Activated CD8-positive, alpha-beta T cell treated with anti-CD3 and anti-CD28 coated beads for 36 hours (primary cell): ENCODE measurements at places on chromosomes 7 and 10. TPM values are rescaled to one million over a fixed set of nuclear protein-coding genes. Genes with fewer than 3 reads are reported as not detected.

DNA sequence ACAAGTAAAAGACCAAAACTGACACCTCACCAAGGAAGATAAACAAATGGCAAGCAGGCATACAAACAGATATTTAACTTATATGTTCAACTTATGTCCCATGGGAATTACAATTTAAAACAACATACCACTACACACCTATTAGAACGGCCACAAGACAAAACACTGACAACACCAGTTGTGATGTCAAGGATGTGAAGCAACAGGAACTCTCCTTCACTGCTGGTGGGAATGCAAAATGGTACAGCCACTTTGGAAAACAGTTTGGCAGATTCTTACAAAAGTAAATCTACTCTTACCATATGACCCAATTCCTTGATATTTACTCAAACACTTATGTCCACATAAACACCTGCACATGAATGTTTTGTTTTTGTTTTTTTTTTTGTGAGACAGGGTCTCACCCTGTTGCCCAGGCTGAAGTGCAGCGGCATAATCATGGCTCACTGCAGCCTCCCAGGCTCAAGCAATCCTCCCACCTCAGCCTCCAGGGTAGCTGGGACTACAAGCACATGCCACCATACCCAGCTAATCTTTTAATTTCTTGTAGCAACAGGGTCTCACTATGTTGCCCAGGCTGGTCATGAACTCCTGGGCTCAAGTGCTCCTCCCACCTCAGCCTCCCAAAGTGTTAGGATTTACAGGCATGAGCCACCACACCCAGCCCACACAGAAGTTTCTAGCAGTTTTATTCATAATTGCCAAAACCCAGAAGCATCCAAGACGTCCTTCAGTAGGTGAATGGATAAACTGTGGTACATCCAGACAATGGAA is 27.3 kb downstream of the HERC4 start:
- H3K4me3 ChIP-seq, result no peak overlapping the region
- peaks cover 44% of the 10 kb centered on the region for H3K4me1 ChIP-seq
- no peaks in the 10 kb centered on the region for H3K27me3 ChIP-seq
- no peak for DNase-seq

GRCh38 chr7:84647797-84648757 is 453.5 kb upstream of the SEMA3A start:
- H3K36me3 ChIP-seq, result no peaks in the 10 kb centered on the region
- H3K27me3 ChIP-seq, result no peaks in the 10 kb centered on the region
- no peak overlapping the region for H3K4me3 ChIP-seq
- no peaks in the 10 kb centered on the region for H3K4me1 ChIP-seq

GRCh38 chr7:91915401-91916050 is 25.1 kb upstream of the AKAP9 start:
- peaks cover 3% of the 10 kb centered on the region for H3K4me1 ChIP-seq
- DNase-seq, result no peak
- H3K27me3 ChIP-seq, result peaks cover 7% of the 10 kb centered on the region
- H3K27ac ChIP-seq, result no peak overlapping the region

GRCh38 chr10:92615515-92615914 is 22.6 kb downstream of the KIF11 start:
- no peak overlapping the region for H3K27ac ChIP-seq
- no peak for DNase-seq
- peaks cover 52% of the 10 kb centered on the region for H3K36me3 ChIP-seq
- H3K4me3 ChIP-seq, result no peak overlapping the region
- no peaks in the 10 kb centered on the region for H3K4me1 ChIP-seq
- H3K27me3 ChIP-seq, result no peaks in the 10 kb centered on the region

DNA sequence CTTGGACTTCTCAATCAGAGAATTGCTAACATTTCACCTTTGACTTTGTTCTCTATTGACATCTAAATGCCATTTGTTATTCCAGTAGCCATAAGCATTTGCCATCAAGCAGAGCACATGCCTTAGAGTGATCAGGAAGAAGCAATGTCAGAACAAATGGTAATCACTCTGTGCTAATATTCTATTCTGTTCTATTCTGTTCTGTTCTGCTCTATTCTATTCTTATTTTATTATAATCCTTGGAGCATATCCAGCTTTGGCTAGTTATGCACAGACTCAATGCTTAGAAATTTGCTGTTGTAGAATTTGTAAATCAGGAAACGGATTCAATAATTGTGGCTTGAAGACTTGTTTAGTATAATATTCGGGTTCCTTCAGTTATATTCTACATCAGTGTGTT is 175.4 kb downstream of the EXOC4 start:
- no peak overlapping the region for H3K4me3 ChIP-seq
- H3K27me3 ChIP-seq, result no peaks in the 10 kb centered on the region
- H3K36me3 ChIP-seq, result peaks cover 20% of the 10 kb centered on the region

- H3K36me3 ChIP-seq, result no peaks in the 10 kb centered on the region
- DNase-seq, result no peak
- peaks cover 4% of the 10 kb centered on the region for H3K27me3 ChIP-seq
- no peak overlapping the region for H3K4me3 ChIP-seq
These were observed 196.8 kb upstream of the PDE1C start for GRCh38 chr7:32266932-32267475.

GRCh38 chr7:93219868-93220267 is 6.4 kb downstream of the HEPACAM2 start:
- no peaks in the 10 kb centered on the region for H3K4me1 ChIP-seq
- DNase-seq, result no peak
- H3K27ac ChIP-seq, result no peak overlapping the region
- H3K27me3 ChIP-seq, result peaks cover 10% of the 10 kb centered on the region

- no peaks in the 10 kb centered on the region for H3K36me3 ChIP-seq
- H3K4me3 ChIP-seq, result no peak overlapping the region
- H3K4me1 ChIP-seq, result no peaks in the 10 kb centered on the region
- no peak for DNase-seq
These were observed 260.4 kb downstream of the CDK14 start for GRCh38 chr7:90856351-90857070.

DNA sequence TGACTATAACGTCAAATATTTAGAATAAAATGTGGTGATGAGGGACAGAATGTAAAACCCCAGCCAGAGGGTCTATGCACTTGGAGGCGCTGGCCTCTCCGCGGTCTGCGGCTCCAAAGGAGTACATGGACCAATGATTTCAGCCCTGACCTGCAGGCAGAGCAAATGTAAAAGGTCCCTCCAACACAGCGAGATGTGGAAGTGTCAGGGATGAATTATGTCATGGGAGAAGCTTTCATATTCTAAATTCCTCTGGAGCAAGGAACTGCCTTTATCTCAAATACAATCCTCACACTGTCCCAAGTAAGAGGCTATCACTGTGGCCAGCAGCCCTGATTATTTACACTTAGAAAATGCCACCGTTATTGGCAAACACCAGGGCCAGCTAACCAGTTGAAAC is 139.4 kb downstream of the GFRA1 start:
- no peaks in the 10 kb centered on the region for H3K36me3 ChIP-seq
- no peak overlapping the region for H3K4me3 ChIP-seq
- H3K27ac ChIP-seq, result no peak overlapping the region
- peaks cover 2% of the 10 kb centered on the region for H3K27me3 ChIP-seq

DNA sequence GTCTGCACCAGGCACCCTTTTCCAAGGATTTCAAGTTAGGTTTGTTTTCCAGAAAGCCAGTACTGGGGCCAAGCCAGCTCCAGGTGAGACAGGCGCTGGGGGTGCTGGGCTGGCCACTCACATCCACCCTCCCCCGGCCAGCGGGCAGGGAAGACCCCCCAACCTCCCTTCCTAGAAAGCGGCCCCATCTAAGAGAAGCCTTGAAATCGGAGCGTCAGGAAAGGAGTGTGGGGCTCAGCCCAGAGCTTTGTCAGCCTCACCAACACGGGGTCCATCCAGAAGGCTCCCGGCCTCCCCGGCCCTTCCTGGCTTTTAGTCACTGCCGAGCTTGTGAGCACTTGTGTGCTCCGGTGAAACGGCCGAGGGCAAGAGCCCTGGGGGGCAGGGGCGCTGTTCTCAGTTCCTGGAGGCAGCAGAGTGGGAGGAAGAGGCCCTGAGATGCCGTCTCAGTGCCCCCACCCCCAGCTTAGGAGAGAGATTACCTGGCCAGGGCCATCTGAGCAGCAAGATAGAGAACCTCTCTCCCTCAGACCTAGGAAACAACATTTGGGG is 39.6 kb downstream of the PDGFA start:
- H3K27ac ChIP-seq, result no peak overlapping the region
- H3K36me3 ChIP-seq, result no peaks in the 10 kb centered on the region
- no peaks in the 10 kb centered on the region for H3K4me1 ChIP-seq
- no peak for DNase-seq
- H3K27me3 ChIP-seq, result peaks cover 2% of the 10 kb centered on the region

- H3K27ac ChIP-seq, result no peak overlapping the region
- no peak for DNase-seq
- H3K36me3 ChIP-seq, result no peaks in the 10 kb centered on the region
- peaks cover 4% of the 10 kb centered on the region for H3K27me3 ChIP-seq
- H3K4me3 ChIP-seq, result no peak overlapping the region
These were observed 142.4 kb downstream of the ADCY1 start for GRCh38 chr7:45716380-45717203.

- DNase-seq, result no peak
- H3K36me3 ChIP-seq, result no peaks in the 10 kb centered on the region
- H3K27ac ChIP-seq, result no peak within 1 kb of the TSS
- H3K27me3 ChIP-seq, result peaks cover 28% of the 10 kb centered on the region
- no peak within 1 kb of the TSS for H3K4me3 ChIP-seq
These were observed at the start of gene PTPRZ1 for GRCh38 chr7:121872831-121873288. PTPRZ1 (plus strand) TSS chr7:121873161; CDS start chr7:121873500, 339 bp downstream.

- no peak for DNase-seq
- no peak overlapping the region for H3K4me3 ChIP-seq
- peaks cover 81% of the 10 kb centered on the region for H3K4me1 ChIP-seq
These were observed 20.9 kb downstream of the RBM33 start for GRCh38 chr7:155665079-155665956.

DNA sequence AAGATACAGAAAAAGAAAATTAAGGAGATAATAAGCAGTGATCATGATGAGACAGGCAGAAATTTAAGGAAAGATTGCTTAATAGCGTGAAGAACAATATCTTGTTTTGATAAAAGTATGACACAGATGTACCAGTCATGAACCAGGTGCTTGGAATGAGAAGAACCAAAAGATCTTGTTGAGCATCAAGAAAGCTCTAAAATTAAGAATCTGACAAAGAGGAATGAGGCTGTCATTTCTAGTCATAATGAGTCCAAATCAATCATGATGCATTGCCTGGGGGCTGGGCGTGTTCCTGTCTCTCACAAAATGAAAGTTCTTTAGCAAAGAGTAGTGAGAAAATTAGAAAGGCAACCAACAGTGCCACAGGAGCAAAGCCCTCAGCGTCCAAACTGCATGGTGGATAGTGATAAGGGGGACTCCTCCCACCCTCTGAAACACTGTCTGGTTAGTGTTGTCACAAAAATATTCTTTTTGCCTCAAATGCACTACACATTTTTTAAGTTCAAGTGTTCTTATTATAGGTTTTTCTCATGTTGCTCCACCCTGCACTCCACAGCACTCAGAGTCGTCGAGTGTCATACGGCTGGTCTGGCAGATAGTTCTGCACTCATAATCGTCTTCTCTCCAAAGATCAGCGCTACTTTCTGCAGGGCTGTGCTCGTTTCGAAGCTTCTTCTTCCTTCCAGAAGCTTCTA is 439.6 kb downstream of the TNS3 start:
- H3K36me3 ChIP-seq, result no peaks in the 10 kb centered on the region
- H3K27me3 ChIP-seq, result peaks cover 9% of the 10 kb centered on the region
- H3K27ac ChIP-seq, result no peak overlapping the region

DNA sequence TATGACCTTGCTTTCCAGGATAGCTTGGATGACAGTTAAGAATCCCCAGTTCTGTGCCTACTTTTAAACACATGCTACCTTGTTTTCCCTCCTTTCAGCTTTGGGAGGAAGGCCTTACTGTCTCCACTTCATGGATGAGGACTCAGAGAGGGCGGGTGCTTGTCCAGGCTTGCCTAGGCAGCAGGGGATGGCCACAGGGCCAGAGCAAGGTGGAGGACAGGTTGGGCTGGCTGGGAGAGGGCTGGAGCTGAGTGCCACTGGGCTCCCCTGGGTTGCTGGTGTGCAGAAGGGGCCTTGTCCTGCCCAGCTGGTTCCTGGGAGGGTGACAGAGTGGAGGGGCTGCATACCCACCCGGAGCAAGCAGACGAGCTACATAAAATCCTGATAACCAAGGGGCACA is 117.8 kb downstream of the GRK5 start:
- no peak overlapping the region for H3K27ac ChIP-seq
- no peak overlapping the region for H3K4me3 ChIP-seq
- peaks cover 2% of the 10 kb centered on the region for H3K36me3 ChIP-seq
- DNase-seq, result no peak
- peaks cover 13% of the 10 kb centered on the region for H3K4me1 ChIP-seq
- no peaks in the 10 kb centered on the region for H3K27me3 ChIP-seq

DNA sequence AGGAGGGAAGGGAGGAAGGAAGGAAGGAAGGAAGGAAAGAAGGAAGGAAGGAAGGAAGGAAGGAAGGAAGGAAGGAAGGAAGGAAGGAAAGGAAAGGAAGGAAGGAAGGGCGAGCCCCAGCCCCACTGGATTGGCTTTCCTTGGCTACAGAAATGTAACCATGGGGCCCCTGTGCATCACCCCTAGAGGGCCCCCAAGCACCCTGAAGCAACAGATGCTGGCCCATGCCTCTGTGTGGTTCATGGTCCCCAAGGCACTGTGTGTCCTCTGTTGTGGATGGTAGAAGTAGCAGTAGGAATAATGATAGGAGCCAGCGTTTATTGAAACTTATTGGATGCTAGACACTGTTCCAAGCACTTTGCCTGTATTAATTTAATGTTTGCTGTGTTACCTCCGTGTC is 116.6 kb upstream of the MACROH2A2 start:
- peaks cover 3% of the 10 kb centered on the region for H3K27me3 ChIP-seq
- no peak overlapping the region for H3K27ac ChIP-seq
- no peaks in the 10 kb centered on the region for H3K4me1 ChIP-seq
- H3K36me3 ChIP-seq, result no peaks in the 10 kb centered on the region
- H3K4me3 ChIP-seq, result no peak overlapping the region

- H3K4me3 ChIP-seq, result no peak overlapping the region
- H3K27me3 ChIP-seq, result peaks cover 10% of the 10 kb centered on the region
- no peaks in the 10 kb centered on the region for H3K4me1 ChIP-seq
- no peaks in the 10 kb centered on the region for H3K36me3 ChIP-seq
- no peak overlapping the region for H3K27ac ChIP-seq
These were observed 83.0 kb downstream of the ARL4A start for GRCh38 chr7:12770227-12770975.

- no peaks in the 10 kb centered on the region for H3K4me1 ChIP-seq
- peaks cover 1% of the 10 kb centered on the region for H3K27me3 ChIP-seq
- H3K4me3 ChIP-seq, result no peak overlapping the region
- no peak for DNase-seq
These were observed 62.1 kb upstream of the COL1A2 start for GRCh38 chr7:94332571-94332970.

The ETV1 gene
- 0.56 TPM for total RNA-seq

The ZNHIT1 gene
- 36.8 TPM for total RNA-seq

The CALML3 gene
- total RNA-seq, result not detected

The SLC13A1 gene
- not detected for total RNA-seq

The SMKR1 gene
- total RNA-seq, result 2.6 TPM

The ZNF804B gene
- total RNA-seq, result not detected
